ENCODE measurements at places on chromosomes 1 and 21.

GRCh38 chr1:214660900-214661299, 57.9 kb downstream of the CENPF start:
- no peak for DNase-seq

- DNase-seq, result no peak
Measured at GRCh38 chr1:78339490-78339889, 151.3 kb upstream of the PTGFR start.

DNA sequence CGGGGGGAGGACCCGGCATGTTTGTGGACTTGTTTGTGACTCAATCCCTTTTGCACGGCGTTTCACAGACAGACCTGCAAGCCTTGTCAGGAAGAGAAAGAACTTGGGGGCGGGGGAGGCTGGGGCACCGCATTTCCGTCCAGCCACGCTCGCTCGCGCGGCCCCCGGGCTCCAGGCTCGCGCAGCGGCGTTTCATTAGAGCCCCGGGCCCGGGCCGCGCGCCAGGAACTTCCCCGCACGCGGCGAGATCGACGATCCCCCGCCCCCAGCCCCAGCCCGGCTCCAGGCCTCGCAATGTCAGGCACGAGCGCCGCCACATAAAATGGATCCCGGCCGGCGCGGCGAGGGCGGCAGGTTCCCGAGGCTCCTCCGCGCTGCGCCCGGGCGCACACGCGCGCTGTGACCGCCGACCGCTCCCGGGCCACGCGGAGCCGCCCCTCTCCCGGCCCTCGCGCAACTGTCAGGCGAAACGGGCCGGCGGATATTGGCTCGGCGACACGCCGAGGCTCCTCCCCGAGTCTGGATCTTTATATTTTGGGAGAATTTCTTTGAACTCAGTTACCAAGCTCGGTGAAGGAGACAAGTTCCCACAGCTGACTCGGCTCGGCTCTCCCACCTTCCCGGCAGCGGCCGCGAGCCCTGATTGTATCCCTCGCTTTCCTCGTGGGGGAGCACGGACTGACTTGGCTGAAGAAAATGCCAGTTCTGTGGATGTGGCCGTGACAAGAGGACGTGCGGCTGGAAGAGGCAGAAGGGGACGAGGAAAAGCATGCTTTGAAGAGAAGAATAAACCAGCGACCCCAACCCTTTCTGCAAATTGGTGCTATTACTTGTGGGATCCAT, at the start of gene KIF26B:
Gene KIF26B, plus strand, starts transcription at position 557 of the 843 bp plus-strand sequence. CDS start 440 bp downstream, outside the sequence.
- DNase-seq, result peak; percentile 25

- DNase-seq, result no peak
Measured at GRCh38 chr1:38775175-38775845, 84.3 kb downstream of the RRAGC start.

- DNase-seq, result no peak
Measured at GRCh38 chr1:115423776-115424175, 85.7 kb upstream of the NGF start.

DNA sequence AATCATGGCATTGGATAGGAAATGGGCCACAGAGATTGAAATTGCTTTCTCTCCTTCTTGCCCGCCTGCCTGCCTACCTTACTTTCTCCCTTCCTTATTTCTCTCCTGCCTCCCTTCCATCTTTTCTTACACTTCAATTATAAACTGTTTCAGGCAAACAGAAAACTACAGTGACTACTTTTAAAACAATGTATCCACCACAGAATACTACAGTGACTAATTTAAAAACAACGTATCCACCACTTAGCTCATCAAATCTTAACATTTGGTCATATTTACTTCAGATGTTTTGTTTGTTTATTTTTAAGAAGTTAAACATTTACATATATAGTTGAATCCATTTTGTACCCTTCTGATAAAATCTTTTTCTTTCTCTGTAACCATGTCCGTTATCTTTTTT, 54.4 kb downstream of the SNRPE start:
- no peak for DNase-seq

DNA sequence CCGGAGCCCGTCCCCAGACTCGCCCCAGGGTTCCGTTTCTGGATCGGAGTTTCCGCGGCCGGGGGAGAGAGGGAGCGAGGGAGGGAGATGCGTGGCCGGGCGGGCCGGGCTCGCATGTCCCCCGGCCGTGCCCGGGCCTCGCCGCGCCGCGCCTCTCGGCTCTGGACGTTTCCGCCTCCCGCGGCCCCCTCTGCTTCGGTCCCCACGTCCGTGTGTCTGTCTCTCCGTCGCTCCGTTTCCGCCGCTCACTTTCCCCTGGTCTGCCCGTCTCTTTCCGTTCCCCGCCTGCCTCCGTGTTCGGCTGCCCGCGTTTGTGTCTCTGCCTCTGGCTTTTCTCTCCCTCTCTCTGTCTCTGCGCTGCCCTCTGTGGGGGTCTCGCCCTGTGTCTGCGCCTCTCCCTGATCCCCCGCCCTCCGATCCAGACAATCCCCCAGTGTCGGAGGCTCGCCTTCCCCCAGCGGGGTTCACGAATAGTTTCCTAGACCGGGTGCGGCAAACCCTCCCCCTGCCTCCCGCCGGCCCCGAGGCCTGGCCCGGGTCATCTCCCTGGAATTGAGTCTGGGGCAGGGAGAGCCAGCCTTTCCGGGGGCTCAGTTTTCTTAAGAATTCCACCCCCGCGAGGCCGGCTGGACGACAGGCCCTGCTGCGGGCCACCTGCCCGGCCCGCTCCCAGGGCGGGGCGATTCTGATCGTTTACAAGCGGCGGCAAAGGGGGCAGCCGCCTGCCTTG, 735 bp downstream of the NBL1 start:
- DNase-seq, result no peak

DNA sequence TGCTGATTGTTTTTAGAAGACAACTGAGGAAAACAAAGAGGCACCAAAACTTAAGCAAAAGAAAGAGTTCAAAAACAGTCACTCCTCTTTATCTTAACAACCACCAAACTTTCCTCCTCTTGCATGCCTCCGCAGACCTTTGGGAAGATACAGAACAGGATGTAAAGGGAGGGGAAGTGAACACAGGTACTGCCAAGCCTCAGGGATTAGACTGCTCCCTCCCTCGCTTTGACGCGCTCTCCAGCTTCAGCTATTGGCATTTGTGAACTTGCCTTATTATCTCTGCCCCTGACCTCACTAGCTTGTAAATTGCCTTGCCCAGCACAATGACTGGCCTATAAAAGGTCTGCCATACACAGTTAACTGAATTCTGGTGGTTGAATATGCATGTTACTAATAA, 4.8 kb upstream of the SRP9 start:
- DNase-seq, result no peak

DNA sequence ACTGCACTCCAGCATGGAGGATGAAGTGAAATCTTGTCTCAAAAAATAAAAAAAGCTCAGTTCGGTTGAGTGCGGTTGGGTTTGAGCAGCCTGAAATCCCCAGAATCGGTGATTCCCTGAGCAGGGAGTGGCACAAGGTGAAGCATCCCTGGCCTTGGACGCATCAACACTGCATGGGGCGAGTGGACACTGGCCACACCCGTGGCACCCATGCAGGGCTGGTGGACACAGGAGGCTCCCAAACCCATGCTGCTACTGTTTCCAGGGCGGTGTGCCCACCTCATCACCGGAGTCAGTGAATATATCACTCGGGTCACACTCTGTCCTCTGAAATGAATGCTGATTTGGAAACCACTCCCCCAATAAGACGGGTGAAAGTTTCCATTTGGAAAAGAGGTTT, 53.4 kb upstream of the ACTRT2 start:
- DNase-seq, result no peak

DNA sequence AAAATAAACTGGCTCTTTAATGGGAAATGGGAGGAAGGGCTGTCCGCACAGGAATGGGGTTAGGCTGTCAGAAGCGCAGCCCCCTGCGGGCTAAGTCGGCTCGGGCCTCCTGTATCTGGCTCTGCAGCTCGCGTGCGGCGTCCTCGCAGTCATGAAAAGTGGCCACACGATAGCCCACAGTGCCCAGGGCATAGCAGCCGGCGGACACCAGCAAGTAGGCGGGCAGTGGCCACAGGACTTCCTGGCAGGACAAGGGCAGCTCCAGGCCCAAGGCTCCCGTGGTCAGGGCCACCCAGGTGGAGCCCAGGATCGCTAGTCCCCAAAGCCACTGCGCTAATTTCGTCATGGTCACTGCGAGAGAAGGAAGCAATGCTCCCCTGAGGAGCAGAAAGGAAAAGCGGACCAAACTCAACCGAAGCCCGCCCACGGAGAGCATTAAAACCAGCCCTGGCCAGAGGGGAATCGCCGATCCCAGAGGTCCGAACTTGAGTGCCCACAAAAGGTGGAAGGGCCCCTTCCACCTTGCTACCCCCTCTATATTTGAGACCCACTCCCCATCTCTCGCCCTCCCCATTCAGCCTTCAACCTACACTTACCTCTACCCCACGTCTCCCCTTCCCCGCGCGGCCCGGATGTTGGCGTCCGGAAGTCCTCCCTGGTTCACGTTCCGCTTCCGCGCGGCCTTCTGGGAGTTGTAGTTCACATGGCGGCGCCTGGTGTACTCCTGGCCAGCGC, at the start of gene DPM3:
Gene DPM3, minus strand, starts transcription at position 637 of the 735 bp plus-strand sequence. Its CDS starts 291 bp downstream, at position 346.
- DNase-seq, result peak; percentile 45

- no peak for DNase-seq
Measured at GRCh38 chr1:101030881-101031280, 5.3 kb upstream of the DPH5 start.

DNA sequence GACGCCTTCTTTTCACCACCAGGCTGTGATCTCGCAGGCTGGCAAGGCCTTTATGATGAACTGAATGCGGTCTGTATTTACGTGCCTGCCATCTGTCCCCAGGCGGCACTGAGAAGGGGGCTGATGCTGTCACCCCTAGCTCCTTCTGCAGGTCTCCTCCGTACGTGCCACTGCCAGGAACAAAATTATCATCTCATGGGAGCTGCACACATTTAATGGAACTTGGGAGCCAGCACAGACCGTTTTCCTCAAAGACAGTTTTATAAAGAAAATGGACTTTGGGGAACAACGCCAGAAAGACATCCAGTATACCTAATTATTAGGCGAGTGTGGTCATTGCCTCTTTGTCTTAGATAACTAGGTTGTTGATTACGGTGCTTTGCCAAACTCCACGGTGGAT, 434.5 kb downstream of the KIF26B start:
- DNase-seq, result no peak

GRCh38 chr1:177209357-177209756, 38.6 kb downstream of the BRINP2 start:
- no peak for DNase-seq

GRCh38 chr1:108801101-108801500, 54.6 kb downstream of the STXBP3 start:
- DNase-seq, result no peak

GRCh38 chr1:14974361-14974760, 179.2 kb upstream of the TMEM51 start:
- no peak for DNase-seq

Data from GF-D8 (cell line).